Activated effector memory CD4-positive, alpha-beta T cell treated with Interleukin-2 at 50 U/mL for 16 hours (primary cell): ENCODE measurements at places on chromosomes 5 and 9.

DNA sequence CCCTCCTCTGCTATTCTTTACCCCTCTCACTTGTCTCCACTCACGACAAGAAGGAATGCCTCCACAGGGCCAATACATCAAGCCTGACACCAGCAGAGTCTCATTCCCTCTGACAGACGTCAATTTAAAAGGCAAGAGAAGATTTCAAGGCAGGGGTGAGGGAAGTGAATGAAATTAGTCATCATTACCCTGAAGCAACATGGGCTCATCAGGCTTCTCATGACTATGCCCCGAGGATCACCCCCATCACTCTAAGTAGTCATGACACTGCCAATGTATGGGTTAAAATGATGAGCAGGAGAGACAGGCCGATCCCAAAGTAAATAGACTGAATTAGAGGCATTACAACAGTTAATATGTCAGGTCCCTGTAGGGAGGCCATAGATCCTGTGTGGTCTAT lies 504.4 kb downstream of the TLE4 start:
- DNase-seq: no peak

GRCh38 chr5:138579517-138579863 lies 4.3 kb upstream of the HSPA9 start:
- DNase-seq: no peak

DNA sequence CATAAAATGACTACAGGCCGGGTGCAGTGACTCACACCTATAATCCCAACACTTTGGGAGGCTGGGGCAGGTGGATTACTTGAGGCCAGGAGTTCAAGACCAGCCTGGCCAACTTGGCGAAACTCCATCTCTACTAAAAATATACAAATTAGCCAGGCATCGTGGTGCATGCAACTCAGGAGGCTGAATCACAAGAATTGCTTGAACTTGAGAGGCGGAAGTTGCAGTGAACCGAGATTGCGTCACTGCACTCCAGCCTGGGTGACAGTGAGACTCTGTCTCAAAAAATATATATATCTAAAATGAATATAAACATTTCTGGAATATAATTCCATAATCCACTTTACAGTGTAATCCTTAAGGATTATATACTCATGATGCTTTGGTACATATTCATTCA lies 66.5 kb downstream of the TEX10 start:
- DNase-seq: no peak

GRCh38 chr5:119059740-119060255 lies 11.1 kb upstream of the DMXL1 start:
- no peak for DNase-seq

DNA sequence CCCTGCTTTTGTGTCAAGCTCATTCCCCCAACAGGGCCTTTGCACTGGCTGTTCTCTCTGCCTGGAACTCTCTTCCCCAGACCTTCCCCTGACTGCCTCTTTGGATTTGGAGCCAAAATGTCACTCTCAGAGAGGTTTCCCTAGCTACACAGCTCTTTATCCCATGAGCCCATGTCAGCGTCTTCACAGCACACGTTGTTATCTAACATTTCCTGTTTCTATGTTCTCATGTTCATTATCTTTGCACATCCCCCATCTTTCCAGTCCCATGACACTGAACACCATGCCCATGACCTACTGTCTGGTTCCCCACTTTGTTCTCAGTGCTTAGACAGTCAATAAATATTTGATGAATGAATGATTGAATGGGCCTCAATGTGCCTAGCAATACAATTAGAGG lies 26.3 kb upstream of the ARSI start:
- no peak for DNase-seq

DNA sequence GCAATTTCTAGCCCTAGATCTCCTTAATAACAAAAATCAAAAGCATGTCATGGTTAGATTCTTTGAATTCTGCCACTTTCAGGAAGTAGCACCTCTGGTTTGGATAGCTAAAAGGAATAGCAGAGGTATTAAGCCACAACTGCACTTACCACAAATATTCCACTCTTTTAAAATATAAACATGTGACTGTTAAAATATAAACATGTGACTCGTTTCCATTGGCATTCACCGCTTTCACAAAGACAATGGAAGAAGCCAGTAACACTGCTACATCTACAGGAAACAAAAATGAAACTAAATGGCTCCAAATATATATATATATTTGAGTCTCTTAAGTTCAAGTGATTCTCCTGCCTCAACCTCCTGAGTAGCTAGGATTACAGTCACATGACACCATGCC lies 222.9 kb downstream of the ARL15 start:
- no peak for DNase-seq

- DNase-seq: no peak
Observed at GRCh38 chr9:93091056-93091452, 5.0 kb upstream of the CARD19 start.

GRCh38 chr5:10592601-10593000 lies 28.7 kb downstream of the ANKRD33B start:
- DNase-seq: no peak

DNA sequence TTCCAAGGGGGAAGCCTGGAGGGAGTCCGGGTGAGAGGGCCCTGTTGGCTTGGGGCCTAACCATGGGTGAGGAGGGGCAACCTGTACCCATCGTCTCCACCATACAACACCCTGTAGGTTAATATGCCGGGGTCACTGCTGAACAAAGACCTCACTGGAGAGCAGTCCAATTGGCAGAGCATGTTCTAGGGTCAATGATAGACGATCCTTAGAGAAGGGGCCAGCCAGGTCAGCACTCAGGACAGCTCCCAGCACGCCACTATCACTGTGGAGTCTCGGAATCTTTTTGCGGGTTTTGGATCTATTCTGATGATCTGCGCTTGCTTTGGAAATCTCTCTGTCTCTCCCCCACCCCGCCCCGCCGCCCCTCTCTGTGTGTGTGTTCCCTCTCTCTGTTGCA lies 218.4 kb upstream of the MVB12B start:
- DNase-seq: no peak

- DNase-seq: no peak
Observed at GRCh38 chr5:132655821-132656773, 1.9 kb upstream of the IL13 start.

- no peak for DNase-seq
Observed at GRCh38 chr5:176175101-176175852, 62.9 kb upstream of the SIMC1 start.
